NCI-H345 (cell line): ENCODE measurements at places on chromosomes 3 and 15.

- DNase-seq, result peak; percentile 38
Measured at GRCh38 chr3:123143669-123144411, 57.9 kb upstream of the SEC22A start.

DNA sequence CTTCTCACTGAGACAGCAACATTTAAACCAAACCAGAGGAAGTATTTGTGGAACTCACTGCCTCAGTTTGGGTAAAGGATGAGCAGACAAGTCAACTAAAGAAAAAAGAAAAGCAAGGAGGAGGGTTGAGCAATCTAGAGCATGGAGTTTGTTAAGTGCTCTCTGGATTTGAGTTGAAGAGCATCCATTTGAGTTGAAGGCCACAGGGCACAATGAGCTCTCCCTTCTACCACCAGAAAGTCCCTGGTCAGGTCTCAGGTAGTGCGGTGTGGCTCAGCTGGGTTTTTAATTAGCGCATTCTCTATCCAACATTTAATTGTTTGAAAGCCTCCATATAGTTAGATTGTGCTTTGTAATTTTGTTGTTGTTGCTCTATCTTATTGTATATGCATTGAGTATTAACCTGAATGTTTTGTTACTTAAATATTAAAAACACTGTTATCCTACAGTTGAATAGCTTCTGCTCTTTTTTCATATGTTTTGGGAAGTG, 23.3 kb downstream of the CLDN18 start:
- DNase-seq, result no peak

GRCh38 chr3:158700559-158700958, 28.1 kb upstream of the LXN start:
- DNase-seq, result no peak

DNA sequence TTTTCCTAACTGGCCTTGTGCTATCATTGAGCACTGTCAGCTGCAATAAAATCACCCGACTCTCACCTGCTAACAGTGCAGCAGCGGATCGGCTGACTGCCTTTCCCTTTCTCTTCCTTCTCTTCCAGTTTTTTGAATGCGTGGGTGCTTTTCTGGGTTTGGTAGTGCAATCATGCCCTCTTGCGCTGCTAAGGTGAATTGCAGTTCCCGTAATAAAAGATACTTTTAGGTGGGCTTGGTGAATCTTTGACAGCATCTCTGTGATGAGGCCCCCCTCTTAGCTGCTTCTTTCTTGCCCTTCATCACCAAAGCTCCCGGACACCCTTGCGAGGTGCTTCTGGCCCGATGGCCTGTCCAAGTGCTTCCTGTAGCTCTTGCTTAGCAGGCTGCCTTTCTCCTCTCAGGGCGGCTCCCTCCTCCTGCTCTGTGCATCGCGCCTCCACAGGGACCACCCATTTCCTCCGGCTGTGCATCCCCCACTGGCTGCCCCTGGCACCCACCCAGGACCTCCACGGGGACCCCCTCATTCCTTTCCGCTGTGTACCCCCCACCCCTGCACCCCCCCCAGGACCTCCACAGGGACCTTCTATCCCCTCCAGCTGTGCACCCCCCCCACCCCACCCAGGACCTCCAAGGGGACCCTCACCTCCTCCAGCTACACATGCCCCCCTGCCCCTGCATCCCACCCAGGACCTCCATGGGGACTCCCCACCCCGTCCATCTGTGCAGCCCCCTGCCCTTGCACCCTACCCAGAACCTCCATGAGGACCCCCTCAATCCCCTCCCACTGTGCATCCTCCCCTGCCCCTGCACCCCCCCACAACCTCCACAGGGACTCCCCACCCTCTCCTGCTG, 50.8 kb upstream of the RPL32 start:
- DNase-seq, result peak; percentile 56

DNA sequence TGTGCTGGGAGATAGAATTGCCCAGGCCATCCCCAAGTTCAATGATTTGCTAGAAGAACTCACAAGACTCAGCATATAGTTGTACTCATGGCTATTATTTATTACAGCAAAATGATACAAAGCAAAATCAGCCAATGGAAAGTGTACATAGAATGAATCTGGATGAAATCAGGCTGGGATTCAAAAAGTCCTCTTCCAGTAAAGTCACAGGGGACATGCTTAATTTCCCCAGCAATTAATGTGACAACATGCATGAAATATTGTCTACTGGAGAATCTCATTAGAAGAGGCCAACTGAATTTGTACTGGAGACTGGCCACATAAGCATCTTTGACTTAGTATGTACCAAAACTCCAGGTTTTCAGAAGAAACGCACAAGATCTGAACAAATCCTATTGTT, 1043.1 kb downstream of the NAALADL2 start:
- DNase-seq, result no peak

DNA sequence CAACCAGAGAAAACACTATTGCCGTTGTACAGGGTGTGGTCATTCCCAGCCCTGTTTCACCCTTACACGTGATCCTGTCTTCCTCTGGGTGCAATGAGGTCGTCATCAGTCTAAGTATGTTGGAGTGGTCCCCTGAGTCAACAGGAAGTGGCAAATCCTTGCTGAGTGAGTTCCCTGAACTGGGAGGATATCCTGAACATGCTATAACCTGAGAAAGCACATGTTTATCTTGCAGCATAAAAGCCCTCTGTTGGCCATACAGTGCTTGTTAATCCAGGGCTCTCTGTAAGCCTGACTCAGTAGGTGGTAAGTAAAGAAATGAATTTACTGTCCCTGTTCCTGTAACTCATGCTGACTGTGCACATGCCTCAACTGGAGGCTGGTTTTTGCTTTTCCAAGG, 477.8 kb upstream of the RGMA start:
- peak; percentile 5 for DNase-seq

- DNase-seq, result no peak
Measured at GRCh38 chr15:97875513-97876280, 84.8 kb upstream of the ARRDC4 start.

DNA sequence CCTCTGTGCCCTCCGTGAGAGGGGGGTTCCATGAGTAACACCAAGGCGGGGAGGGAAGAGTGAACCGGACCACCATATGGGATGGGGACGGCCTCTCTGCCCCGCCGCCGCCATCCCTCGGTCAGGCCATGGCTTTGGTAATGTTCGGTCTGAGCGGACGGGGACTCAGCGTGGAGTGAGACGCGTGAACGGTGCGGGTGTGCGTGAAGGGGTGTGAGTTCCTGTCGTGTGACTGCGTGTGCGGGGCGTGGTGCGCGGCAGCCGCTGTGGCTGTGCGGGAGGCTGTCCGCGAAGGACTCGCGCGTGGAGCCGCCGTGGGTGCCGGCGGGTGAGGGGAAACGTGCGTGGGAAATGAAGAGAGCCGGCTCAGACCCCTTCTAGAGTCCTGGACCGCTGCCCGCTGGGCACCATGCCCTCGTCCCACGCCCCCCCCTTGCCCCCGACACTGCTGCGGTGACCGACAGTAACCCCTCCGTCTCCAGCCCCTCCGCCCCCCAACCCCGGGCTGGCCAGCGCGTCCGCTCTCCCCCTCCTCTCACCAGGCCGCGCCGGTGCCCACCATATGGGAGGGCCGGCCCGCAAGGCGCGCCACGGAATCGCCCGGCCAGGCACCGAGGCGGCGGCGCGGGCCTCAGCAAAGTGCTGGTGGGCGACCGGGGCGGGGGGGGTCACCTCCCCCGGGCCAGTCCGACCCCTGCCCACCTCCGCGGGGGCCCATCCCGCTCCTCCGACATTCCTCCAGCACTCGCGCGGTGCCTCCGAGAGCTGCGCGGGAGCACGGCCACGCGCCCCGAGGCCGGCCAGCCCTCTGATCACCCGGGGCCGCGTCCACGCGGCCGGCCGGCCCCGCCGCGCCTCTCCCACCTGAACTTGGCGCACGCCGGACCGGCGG, 589 bp downstream of the KLF15 start:
- no peak for DNase-seq

- peak; percentile 66 for DNase-seq
Measured at GRCh38 chr3:84959470-84960271, 882 bp downstream of the CADM2 start.

GRCh38 chr15:26525096-26525495, 247.8 kb downstream of the GABRB3 start:
- DNase-seq, result no peak

DNA sequence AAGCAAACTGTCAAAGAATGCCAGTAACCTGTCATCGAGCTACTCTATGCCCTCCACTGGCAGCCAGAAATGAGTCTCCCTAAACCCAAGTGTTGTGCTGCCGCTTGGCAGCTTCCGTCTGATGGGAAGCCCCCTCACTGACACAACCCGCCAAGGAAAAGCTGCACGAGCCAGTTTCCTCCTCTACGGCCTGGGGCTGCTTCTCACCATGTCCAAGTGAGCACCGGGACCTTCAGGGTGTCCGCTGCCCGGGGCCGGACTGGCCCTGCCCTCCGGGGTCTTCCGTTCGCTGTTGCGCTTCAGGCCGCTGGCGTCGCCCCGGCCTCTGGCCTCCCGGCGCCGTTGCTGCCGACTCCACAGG, 490 bp downstream of the TOMM70 start:
- no peak for DNase-seq

DNA sequence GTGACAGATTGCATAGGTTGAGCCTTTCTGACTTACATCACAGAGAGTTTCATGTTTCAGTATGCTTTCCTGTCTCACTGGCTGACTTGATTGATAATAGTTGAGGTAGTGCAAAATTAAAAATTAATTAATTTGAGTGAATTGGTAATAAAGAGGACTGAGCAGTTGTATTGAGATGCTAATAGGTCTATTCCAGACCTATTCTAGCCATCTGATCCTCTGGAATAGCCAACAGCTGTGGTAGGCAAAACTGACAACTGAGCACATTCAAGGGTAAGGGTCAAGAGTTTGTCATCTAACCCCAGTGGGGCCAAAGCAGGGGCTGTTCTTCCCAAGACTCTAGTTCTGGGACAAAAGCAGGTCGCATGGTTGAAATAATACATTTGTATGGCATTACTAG, 132.4 kb downstream of the EPHA3 start:
- DNase-seq, result no peak

GRCh38 chr3:18390024-18390660, 35.0 kb downstream of the SATB1 start:
- no peak for DNase-seq

DNA sequence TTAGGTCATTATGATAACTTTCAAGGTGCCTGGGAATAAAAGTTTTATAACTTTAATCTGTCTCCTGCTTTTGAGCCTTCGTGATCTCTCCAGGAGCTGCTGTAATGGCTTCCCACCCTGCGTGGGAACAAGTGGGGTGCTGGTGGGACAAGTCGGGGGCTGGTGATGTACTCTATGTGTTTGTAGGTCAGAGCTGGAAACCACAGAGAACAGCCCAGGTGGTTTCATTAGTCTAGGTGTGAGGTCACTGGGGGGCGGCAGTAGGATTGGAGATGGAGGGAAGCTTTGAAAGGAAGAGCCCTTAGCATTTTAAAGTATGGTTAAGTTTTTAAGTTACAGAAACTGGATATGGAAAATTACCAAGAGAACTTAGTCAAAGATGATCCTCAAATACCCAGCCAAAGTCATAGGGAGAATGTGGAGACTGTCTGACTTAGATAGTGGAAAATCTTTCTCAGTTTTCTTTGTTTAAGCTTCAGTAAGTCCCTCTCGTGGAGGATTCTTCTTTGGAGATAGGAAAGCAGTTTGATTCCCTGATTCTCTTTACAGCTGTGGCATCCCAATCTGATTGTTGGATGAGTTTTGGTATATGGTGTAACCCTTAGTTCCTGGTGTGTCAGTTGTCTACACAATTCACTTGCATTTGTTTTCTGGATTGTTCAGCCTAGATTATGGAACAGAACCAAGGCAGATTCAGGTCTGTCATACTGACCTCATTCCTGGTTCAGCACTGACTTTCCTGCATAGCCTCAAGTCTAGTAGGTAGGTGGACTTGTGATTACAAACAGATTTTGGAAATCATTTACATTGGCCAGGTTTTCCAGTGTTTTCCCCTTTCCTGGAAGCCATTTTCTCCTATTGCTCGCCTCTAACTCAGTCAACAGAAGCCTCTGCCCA, 115.6 kb downstream of the FNDC3B start:
- DNase-seq, result no peak

GRCh38 chr3:72439321-72440183, 408.7 kb downstream of the SHQ1 start:
- no peak for DNase-seq

DNA sequence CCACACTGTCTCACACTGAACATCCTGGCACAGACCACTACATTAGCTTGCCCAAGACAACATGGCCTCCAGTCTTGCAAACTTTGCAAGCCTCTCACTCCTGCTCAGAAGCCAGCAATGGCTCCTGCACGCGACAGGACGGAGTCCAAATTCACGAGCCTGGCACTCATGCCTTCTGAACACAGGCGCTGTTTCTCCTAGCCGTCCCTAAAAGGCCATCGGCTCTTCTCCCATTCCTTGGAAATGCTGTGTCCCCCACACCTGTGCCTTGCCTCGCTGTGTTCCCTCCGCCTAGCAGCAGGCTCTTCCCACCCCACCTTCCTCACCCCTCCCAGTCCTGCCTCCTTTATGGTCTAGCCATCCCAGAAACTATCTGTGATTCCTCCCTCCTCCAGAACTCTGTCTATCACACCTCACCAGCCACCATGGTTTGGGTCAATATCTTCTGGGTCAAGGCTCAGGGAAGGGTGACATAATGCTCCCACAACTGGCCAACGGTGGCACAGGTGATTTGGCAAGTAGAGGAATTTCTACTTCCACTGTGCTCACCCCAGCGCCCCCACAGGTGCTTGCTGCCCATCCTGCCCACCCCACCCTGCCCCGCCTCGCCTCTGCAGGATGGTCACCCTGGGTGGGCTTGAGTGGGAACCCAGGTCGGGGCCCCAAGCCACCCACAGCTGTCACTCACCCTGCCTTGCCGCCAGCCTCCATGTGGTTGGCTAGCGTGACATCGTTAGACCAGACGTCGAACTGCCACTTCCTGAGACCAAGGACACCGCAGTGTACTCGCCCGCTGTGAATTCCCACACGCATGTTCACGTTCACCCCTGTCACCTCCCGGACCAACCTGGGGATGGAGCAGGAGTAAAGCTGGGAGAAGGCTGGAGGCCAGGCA, 120.7 kb downstream of the ADCY5 start:
- no peak for DNase-seq

DNA sequence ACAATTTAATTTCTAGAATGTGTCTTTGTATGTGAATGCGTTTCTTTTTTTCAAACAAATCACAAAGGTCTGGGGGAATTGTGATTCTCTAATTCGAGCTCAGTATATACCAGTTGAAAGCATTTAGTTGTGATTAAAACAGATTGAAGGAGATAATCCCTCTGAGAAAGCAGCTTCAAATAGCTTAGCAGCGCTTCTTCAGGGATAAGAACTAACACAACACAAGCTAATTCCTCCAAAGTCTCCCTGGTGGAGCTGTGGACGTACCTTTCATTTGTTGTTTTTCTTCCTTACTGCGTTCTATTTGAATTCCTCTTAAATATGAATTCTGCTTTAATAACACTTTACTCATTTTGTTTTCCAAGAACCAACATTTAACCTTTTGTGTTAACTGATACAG, 286.7 kb downstream of the ROBO2 start:
- DNase-seq, result no peak

- DNase-seq, result no peak
Measured at GRCh38 chr3:184554461-184554860, 7.1 kb upstream of the EPHB3 start.

- no peak for DNase-seq
Measured at GRCh38 chr3:141371882-141372281, 3.6 kb downstream of the ZBTB38 start.
